ENCODE measurements at places on chromosomes 5 and 9. TPM values are rescaled to one million over a fixed set of nuclear protein-coding genes. Genes with fewer than 3 reads are reported as not detected.

GRCh38 chr9:86829496-86830046 is 117.7 kb downstream of the GAS1 start:
- DNase-seq, result no peak
- H3K27ac ChIP-seq, result no peak overlapping the region
- peaks cover 5% of the 10 kb centered on the region for H3K27me3 ChIP-seq
- no peaks in the 10 kb centered on the region for H3K4me1 ChIP-seq

Gene PCDHB7
- not detected for total RNA-seq

Gene PCDHB6
- not detected for total RNA-seq

Gene S1PR3
- total RNA-seq, result 0.56 TPM

Gene KCNIP1
- not detected for total RNA-seq

DNA sequence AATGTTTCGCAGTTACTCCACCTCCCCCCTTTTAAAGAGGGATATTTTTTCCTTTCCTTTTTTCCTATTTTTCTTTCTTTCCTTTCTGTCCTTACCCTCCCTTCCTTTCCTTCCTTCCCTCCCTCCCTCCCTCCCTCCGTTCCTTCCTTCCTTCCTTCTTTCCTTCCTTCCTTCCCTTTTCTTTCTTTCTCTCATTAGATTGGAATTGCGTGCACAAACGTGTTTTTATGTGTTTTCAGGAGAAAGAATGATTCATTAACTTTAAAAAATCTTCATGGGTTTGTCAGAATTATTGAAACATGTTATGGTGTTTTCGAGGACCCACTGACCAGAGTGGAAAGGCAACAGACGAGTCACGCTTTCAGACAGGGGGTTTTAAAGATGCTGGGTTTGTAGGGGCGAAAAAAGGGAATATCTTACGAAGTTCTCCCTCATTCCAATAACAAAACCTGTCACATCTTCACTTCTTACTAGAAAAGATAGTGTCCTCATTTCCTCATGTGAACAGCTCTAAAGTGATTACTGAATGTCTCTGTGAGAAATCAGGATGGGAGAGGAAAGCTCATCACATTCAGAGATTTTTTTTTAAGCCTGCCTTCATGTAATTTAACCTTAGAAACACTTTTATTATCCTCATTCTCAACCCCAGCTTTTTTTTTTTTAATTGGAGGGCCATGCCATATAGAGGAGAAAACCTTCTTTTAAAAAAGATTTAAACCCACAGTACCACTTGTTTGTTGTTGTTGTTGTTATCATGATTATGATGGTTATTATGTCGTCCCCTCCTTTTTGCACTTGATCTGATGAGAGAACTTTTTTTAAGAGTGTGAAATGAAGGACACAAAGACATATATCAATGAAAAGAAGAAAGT is 21.9 kb downstream of the NR2F1 start:
- H3K27ac ChIP-seq, result no peak overlapping the region
- H3K27me3 ChIP-seq, result peaks cover 69% of the 10 kb centered on the region
- H3K36me3 ChIP-seq, result peaks cover 2% of the 10 kb centered on the region
- H3K4me3 ChIP-seq, result no peak overlapping the region
- peaks cover 16% of the 10 kb centered on the region for H3K4me1 ChIP-seq
- DNase-seq, result no peak

Gene SLC22A4
- total RNA-seq, result 0.66 TPM

- H3K4me1 ChIP-seq, result no peaks in the 10 kb centered on the region
- no peak for DNase-seq
- H3K27ac ChIP-seq, result no peak overlapping the region
- no peak overlapping the region for H3K4me3 ChIP-seq
- H3K36me3 ChIP-seq, result no peaks in the 10 kb centered on the region
Observed at GRCh38 chr9:78393340-78393739, 96.4 kb downstream of the PSAT1 start.

- DNase-seq, result no peak
- no peaks in the 10 kb centered on the region for H3K27me3 ChIP-seq
- H3K27ac ChIP-seq, result no peak overlapping the region
- H3K4me3 ChIP-seq, result no peak overlapping the region
Observed at GRCh38 chr5:56459394-56460194, 226.5 kb upstream of the ANKRD55 start.

- no peak for DNase-seq
- H3K27me3 ChIP-seq, result no peaks in the 10 kb centered on the region
- H3K36me3 ChIP-seq, result no peaks in the 10 kb centered on the region
- no peaks in the 10 kb centered on the region for H3K4me1 ChIP-seq
Observed at GRCh38 chr9:125393426-125393825, 131.8 kb downstream of the GAPVD1 start.

Gene PCDHGB2
- 0.07 TPM for total RNA-seq

Gene IL5
- total RNA-seq, result 1.6 TPM

- H3K4me1 ChIP-seq, result peaks cover 2% of the 10 kb centered on the region
- H3K27me3 ChIP-seq, result peaks cover 8% of the 10 kb centered on the region
- H3K36me3 ChIP-seq, result no peaks in the 10 kb centered on the region
- DNase-seq, result no peak
- H3K4me3 ChIP-seq, result no peak overlapping the region
Observed at GRCh38 chr9:87256973-87257372, 240.7 kb upstream of the DAPK1 start.

DNA sequence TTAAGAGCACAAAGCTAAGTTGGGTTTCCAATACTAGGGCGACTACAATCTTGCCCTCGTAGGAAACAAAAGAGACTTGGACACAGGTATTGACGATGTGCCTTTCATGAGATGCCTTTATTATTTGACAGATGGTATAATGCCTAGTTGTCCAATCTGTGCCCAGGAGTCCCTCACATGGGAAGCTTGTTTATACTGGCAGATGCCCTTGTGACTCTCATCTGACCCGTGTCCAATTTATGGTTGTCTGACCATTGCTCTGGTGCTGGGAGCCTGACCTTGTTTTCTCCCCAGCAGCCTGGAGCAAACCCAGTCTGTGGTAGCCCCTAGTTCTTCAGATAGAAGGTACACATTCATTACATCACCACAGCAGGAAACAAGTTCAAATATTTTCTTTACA is 511.7 kb downstream of the AGTPBP1 start:
- DNase-seq, result no peak
- no peaks in the 10 kb centered on the region for H3K4me1 ChIP-seq
- peaks cover 5% of the 10 kb centered on the region for H3K27me3 ChIP-seq
- H3K27ac ChIP-seq, result no peak overlapping the region
- no peak overlapping the region for H3K4me3 ChIP-seq
- H3K36me3 ChIP-seq, result no peaks in the 10 kb centered on the region

Gene NUTM2G
- total RNA-seq, result not detected

DNA sequence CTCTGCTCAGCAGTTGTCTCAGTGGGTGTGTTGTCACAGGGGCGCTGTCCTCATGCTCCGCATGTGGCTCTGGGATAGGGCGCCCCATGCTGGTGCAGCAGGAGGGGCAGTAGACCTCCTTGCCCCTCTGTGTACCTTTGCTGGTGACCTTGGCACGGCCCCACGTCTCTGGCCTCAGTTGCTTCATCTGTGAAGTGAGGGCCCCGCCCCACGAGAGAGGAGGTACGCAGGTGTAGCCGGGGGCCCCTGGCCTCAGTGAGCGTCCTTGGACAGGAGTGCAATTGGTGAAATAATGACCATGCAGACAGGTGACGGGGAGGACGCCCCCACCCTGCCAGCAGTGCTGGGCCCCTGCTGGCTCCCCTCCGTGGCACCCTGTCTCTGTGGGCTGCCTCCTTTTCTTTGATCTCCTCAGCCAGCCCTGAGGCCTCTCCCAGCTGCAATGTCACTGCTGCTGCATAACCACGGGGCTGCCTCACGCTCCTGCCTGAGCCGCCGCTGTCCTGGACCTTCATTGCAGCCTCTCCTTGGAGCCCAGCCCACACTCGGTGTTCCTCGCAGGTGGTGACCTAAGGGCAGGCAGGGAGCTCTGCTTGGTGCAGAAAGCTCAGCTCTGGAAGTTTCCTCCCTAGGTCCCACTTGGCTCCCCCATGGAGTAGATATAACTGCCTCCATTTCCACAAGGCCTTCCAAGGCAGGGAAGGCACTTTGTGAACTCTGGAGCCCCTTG is 57.3 kb downstream of the PHF2 start:
- H3K27me3 ChIP-seq, result no peaks in the 10 kb centered on the region
- H3K27ac ChIP-seq, result no peak overlapping the region
- no peak overlapping the region for H3K4me3 ChIP-seq
- peaks cover 41% of the 10 kb centered on the region for H3K36me3 ChIP-seq
- H3K4me1 ChIP-seq, result no peaks in the 10 kb centered on the region

Gene ENTR1
- total RNA-seq, result 67.7 TPM

Gene ELAVL2
- total RNA-seq, result not detected

Gene KLHL3
- total RNA-seq, result 10.8 TPM

DNA sequence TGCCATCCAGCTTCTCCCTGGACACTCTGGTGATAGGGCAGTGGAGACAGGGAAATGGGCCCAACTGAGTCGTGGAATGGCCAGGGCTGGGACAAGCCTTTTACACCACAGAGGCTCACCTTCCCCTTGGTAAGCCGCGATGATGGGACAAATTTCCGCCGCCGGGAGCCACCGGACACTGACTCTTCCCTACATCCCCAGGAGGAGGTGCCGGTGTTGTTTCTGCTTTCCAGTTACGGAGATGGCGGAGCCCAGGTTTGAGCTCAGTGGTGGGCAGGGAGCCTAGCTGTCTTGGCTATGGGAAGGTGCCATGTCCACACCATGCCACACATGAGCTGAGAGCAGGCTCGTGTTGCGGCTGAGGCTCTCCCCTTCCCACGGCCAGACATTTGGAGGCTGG is 19.9 kb upstream of the WNK2 start:
- no peak overlapping the region for H3K4me3 ChIP-seq
- no peak overlapping the region for H3K27ac ChIP-seq
- no peak for DNase-seq
- H3K4me1 ChIP-seq, result peaks cover 9% of the 10 kb centered on the region
- H3K27me3 ChIP-seq, result no peaks in the 10 kb centered on the region

Data from activated CD4-positive, alpha-beta T cell treated with anti-CD3 and anti-CD28 coated beads for 36 hours (primary cell).